ENCODE measurements at places on chromosomes 7 and 10. TPM values are rescaled to one million over a fixed set of nuclear protein-coding genes. Genes with fewer than 3 reads are reported as not detected.

The NEUROD6 gene
- total RNA-seq = not detected

DNA sequence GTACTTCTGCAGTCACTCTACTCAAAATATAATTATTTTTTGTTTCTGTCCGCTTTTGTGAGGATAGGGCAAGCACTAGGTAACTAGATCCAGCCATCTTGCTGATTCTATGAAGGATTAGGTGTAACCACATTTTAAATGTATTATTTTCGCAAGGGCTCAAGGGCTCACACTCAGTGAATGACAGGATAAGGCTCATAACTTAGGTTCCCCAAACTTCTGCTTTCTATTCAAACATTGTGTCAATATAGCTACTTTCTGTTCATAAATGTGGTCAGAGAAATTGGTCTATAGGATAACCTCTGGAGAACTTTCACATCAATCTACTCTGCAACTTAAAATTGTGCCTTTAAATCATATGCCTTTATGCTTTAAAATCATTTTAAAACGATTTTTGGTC is 1141.2 kb downstream of the SORCS1 start:
- no peaks in the 10 kb centered on the region for H3K27me3 ChIP-seq
- H3K36me3 ChIP-seq = no peaks in the 10 kb centered on the region
- no peak for DNase-seq
- no peaks in the 10 kb centered on the region for H3K4me1 ChIP-seq

DNA sequence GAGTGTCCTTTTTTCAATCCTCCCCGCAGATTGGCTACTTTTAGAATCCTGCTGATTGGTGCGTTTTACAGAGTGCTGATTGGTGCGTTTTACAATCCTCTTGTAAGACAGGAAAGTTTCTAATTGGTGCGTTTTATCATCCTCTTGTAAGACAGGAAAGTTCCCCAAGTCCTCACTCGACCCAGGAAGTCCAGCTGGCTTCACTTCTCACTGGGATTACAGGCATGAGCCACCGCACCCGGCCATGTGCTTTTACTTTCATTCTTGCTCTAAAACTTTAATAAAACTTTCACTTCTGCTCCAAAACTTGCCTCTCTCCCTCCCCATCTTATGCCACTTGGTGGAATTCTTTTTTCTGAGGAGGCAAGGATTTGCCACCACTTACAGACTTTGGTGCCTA is 17.0 kb upstream of the WAPL start:
- H3K36me3 ChIP-seq = no peaks in the 10 kb centered on the region
- H3K4me3 ChIP-seq = no peak overlapping the region
- H3K4me1 ChIP-seq = peaks cover 9% of the 10 kb centered on the region
- DNase-seq = no peak
- no peak overlapping the region for H3K27ac ChIP-seq
- peaks cover 7% of the 10 kb centered on the region for H3K27me3 ChIP-seq

The PAX2 gene
- total RNA-seq = not detected

The ACTR3C gene
- total RNA-seq = 0.98 TPM

The CLRN3 gene
- not detected for total RNA-seq

The SPDYE18 gene
- total RNA-seq = 4.8 TPM
